ENCODE measurements at places on chromosomes 11 and 22.

DNA sequence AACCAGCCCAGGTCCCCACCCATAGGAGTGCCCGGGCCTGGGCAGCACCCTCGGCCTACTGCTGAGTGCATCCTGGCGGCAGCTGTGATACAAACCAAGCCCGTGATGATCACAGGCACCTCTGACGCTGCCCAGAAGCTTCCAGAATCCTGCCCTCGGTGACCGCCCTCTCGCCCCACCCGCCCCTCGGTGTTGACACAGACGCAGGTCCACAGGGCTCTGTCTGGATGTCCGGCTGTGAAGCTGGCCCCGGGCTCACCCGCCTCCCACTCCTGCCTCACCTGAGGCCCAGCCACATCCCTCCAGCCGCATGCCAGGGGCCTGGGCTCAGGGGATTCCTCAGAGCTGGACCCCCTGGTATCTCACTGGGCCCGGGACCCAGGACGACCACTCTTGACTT lies 191.0 kb downstream of the BRD1 start:
- no peaks in the 10 kb centered on the region for H3K36me3 ChIP-seq
- H3K27ac ChIP-seq: no peak overlapping the region
- peaks cover 5% of the 10 kb centered on the region for H3K4me1 ChIP-seq
- DNase-seq: no peak

- H3K4me1 ChIP-seq: no peaks in the 10 kb centered on the region
- DNase-seq: no peak
- peaks cover 9% of the 10 kb centered on the region for H3K27me3 ChIP-seq
- H3K36me3 ChIP-seq: no peaks in the 10 kb centered on the region
- no peak overlapping the region for H3K27ac ChIP-seq
Measured at GRCh38 chr22:47460176-47460575, 697.7 kb downstream of the TBC1D22A start.

- peaks cover 11% of the 10 kb centered on the region for H3K4me1 ChIP-seq
- no peak overlapping the region for H3K27ac ChIP-seq
- H3K27me3 ChIP-seq: no peaks in the 10 kb centered on the region
Measured at GRCh38 chr22:39130152-39130704, 22.3 kb downstream of the CBX7 start.

DNA sequence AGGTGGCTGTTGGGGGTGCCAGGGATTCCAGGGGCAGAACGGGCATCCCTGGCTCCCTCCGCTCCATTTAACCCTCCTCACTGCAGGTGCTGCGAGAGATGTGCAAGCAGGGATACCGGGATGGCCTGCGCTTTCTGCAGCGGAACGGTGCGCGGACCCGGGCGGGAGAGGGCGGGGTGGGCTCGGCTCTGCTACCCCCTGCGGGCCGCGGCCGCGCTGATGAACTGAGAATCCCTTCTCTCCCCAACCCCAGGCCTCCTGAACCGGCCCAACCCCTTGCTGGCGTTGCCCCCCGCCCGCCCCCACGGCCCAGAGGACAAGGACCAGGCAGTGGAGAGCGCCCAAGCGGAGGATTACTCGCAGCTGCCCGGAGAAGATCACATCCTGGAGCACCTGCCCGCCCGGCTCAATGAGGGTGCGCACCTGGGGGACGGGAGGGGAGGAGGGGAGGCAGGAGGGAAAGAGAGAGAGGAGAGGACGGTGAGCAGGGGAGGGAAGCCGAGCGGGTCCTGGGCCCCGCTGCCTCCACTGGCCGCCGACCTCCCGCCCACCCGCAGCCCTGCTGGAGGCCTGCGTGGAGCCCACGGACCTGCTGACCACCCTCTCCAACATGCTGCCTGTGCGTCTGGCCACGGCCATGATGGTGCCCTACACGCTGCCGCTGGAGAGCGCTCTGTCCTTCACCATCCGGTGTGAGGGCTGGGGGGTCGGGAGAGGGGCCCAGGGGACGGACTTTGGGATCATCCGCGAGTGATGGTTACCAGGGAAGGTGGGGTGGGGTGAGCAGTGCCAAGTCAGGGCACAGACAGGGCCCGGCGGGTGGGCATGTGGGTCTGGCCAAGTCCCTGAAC lies 4.1 kb upstream of the CRACR2B start:
- H3K4me3 ChIP-seq: no peak overlapping the region
- peaks cover 44% of the 10 kb centered on the region for H3K36me3 ChIP-seq
- no peak for DNase-seq
- peaks cover 84% of the 10 kb centered on the region for H3K4me1 ChIP-seq
- no peaks in the 10 kb centered on the region for H3K27me3 ChIP-seq

DNA sequence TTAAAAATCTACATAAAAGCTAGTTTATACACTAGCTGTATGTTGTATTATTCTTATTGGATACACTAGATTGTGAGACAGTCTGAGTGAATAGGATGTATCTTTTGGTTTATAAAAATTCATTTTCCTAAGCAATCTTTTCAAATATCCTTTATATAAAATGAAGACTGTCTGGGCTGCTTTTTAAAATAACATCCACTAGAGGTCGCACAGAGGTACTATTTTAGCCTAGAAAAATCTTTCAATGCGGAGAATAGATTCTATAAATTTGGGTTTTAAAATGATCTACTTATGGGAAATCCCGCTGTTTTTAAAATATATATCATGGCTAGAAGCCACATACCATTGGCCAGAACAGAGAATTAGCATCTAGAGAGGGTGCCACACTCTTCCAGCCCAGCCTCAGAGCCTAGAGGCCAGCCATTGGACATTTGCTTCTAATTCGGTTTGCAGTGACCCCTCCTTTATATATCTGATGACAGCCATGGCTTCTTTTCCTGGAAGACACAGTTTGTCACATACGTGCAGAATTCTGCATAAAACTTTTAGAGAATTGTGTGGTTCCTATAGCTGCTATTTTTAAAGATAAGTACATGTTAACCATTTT lies 7.3 kb downstream of the C11orf97 start:
- H3K27ac ChIP-seq: no peak overlapping the region
- H3K4me1 ChIP-seq: no peaks in the 10 kb centered on the region
- no peaks in the 10 kb centered on the region for H3K36me3 ChIP-seq

- H3K4me3 ChIP-seq: peak overlapping the region; percentile 54
- no peaks in the 10 kb centered on the region for H3K27me3 ChIP-seq
- H3K4me1 ChIP-seq: peaks cover 38% of the 10 kb centered on the region
- H3K36me3 ChIP-seq: peaks cover 36% of the 10 kb centered on the region
Measured at GRCh38 chr22:39021552-39022250, 774 bp downstream of the APOBEC3D start.

DNA sequence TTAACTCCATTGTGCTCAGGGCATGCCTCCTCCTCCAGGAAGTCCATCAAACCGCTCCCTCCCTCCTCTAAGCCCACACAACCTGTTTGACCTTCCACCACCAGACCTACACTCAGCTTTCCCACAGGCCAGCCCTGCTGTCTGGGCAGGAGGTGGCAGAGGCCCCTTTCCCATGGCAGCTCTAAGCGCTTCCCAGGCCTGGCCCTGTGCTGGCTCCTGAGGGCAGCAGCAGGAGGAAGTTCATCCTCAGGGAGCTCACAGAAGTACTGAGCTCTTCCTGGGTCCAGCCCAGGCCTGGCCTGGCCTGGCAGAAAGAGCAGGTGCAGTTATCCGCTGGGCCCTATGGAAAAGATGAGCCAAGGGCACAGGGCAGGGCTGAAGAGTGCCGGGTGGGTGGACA lies 31.4 kb downstream of the ARAP1 start:
- peaks cover 88% of the 10 kb centered on the region for H3K4me1 ChIP-seq
- no peaks in the 10 kb centered on the region for H3K27me3 ChIP-seq
- peak overlapping the region; percentile 75 for H3K4me3 ChIP-seq
- no peaks in the 10 kb centered on the region for H3K36me3 ChIP-seq
- H3K27ac ChIP-seq: peak overlapping the region; percentile 88
- peak; percentile 53 for DNase-seq

DNA sequence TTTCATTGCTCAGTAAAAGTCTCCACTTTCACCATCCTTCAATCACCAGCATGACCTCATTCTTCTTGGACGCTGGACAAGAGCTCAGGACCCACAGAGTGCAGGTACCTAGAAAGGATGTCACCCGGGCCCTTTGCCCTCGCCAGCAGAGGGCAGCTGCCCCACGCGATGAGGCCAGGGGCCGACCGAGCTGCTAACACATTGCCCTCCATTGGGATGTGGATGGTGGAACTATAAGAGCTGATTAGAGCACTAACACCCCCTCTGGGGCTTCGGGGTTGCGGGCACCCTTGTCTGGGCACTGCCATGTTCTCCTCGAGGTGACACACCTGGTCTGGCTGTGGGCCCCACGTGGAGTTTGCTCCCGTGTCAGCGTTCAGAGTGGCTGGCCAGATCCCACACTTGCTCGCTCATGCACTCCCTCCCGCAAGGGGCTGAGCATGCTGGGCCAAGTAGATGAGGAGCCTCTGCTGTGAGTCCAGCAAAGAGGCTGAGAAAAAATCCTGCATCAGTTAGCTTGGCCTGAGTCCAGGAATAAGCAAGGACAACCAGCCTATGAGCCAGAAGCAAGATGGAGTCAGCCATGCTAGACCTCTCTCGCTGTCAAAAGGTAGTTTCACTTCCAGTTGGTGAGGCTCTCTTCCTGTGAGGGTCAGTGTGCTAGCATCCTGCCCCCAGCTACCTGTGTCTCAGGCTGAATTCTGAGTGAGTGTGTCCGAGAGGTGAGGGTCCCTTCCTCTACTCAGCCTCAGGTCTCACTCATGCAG lies 9.8 kb downstream of the KRTAP5-6 start:
- peaks cover 15% of the 10 kb centered on the region for H3K27me3 ChIP-seq
- no peaks in the 10 kb centered on the region for H3K4me1 ChIP-seq
- no peak for DNase-seq
- no peak overlapping the region for H3K27ac ChIP-seq

DNA sequence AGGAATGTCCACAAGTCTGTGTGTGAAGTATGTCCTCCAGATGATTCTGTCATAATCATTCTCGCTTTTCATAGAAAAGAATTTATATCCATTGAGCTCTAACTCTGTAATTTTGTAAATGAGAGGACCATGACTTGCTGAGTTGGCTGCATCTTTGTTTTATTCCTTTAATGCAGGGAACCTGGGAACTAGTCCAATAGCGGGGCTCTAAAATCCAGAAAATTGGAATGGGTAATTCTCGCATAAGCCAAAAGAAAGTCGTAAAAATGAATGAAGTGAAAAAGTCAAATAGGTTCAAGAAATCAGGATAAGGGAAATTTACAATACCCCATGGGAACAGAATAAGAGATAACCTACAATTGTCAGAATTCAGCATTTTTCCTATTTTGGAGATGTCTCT lies 232.5 kb downstream of the RAB38 start:
- DNase-seq: no peak
- no peaks in the 10 kb centered on the region for H3K36me3 ChIP-seq
- H3K27me3 ChIP-seq: no peaks in the 10 kb centered on the region

DNA sequence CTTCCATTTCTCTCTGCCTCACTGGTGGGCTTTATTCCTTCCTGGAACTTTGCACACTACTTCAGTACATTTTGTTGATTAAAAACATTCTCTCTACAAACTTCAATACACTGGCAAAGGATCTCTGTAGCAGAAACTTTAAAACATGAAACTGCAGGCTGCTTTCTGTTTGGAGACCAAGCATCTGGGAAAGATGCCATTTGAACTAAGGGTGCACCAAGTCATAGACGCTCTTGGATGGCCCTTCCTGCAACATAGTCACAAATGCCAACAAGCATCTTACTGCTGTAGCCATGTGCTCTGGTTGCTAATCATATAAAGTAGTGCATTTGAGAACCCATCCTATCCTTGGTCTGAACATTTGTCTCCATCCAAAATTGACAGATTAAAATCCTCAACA lies 56.4 kb downstream of the SNX19 start:
- H3K36me3 ChIP-seq: no peaks in the 10 kb centered on the region
- H3K4me1 ChIP-seq: no peaks in the 10 kb centered on the region
- DNase-seq: no peak

- no peak overlapping the region for H3K27ac ChIP-seq
- H3K4me3 ChIP-seq: no peak overlapping the region
- H3K4me1 ChIP-seq: peaks cover 11% of the 10 kb centered on the region
- no peaks in the 10 kb centered on the region for H3K36me3 ChIP-seq
- no peaks in the 10 kb centered on the region for H3K27me3 ChIP-seq
Measured at GRCh38 chr11:79419120-79419519, 21.7 kb downstream of the TENM4 start.

DNA sequence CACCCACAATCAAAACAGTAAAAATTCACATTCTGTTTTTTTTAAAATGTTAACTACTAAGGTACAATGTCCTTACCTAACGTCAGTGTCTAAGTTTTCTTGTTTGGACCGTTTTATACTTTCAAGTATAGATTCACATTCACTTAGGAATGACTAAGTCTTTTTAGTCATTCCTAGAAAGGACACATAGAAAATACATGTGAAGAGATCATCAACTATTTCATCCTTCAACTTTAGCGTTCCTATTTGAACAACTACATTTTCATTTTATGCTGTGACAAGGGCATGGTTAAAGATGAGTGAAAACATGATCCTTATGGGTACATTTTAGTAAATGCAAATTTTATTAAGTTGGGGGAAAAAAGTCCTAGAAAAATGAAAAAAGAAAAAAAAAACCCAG lies 62.8 kb downstream of the DDX10 start:
- no peak for DNase-seq
- H3K27ac ChIP-seq: no peak overlapping the region
- no peaks in the 10 kb centered on the region for H3K27me3 ChIP-seq
- H3K4me3 ChIP-seq: no peak overlapping the region
- H3K4me1 ChIP-seq: peaks cover 4% of the 10 kb centered on the region

- peak overlapping the region; percentile 35 for H3K27ac ChIP-seq
- no peaks in the 10 kb centered on the region for H3K36me3 ChIP-seq
- peaks cover 14% of the 10 kb centered on the region for H3K4me1 ChIP-seq
- DNase-seq: no peak
- no peak overlapping the region for H3K4me3 ChIP-seq
- no peaks in the 10 kb centered on the region for H3K27me3 ChIP-seq
Measured at GRCh38 chr11:57213342-57214097, 23.5 kb downstream of the APLNR start.

DNA sequence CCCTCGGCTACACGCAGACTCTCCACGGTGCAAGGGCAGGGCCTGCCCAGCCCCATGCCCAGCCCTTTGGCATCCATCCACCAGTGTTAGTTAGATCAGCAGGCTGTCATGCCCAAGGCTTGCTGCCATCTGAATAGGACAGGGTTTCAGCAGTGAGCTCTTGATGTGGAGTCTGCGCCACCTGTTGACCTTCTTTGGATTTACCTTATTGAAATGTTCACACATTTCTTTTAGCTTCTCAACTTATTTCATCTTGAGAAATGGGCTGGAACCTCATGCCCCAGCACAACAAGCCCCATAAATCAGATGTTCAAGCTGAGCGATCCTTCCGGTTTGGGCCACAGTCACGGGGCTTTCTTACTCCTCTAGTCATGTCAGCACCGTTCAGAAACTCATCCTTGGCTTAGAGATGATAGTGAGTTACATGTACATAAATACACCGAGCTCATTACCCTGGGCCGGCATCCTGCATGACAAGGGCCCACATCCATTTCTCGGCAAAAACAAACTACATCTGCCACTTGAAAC lies 61.7 kb downstream of the PARVB start:
- no peak overlapping the region for H3K4me3 ChIP-seq
- H3K4me1 ChIP-seq: no peaks in the 10 kb centered on the region
- H3K27ac ChIP-seq: no peak overlapping the region
- DNase-seq: peak; percentile 85
- H3K36me3 ChIP-seq: peaks cover 5% of the 10 kb centered on the region

GRCh38 chr11:78261828-78262227 lies 73.1 kb downstream of the USP35 start:
- DNase-seq: no peak
- no peaks in the 10 kb centered on the region for H3K36me3 ChIP-seq
- H3K4me3 ChIP-seq: no peak overlapping the region
- H3K27me3 ChIP-seq: no peaks in the 10 kb centered on the region
- H3K27ac ChIP-seq: no peak overlapping the region
- peaks cover 19% of the 10 kb centered on the region for H3K4me1 ChIP-seq

- no peaks in the 10 kb centered on the region for H3K27me3 ChIP-seq
- peaks cover 54% of the 10 kb centered on the region for H3K4me1 ChIP-seq
- no peak overlapping the region for H3K4me3 ChIP-seq
- H3K36me3 ChIP-seq: peaks cover 4% of the 10 kb centered on the region
- no peak for DNase-seq
Measured at GRCh38 chr22:26485013-26485412, 1.3 kb downstream of the SRRD start.
